ENCODE measurements at places on chromosomes 1 and 21.

- no peak for DNase-seq
Observed at GRCh38 chr1:10779841-10780240, 16.6 kb downstream of the CASZ1 start.

DNA sequence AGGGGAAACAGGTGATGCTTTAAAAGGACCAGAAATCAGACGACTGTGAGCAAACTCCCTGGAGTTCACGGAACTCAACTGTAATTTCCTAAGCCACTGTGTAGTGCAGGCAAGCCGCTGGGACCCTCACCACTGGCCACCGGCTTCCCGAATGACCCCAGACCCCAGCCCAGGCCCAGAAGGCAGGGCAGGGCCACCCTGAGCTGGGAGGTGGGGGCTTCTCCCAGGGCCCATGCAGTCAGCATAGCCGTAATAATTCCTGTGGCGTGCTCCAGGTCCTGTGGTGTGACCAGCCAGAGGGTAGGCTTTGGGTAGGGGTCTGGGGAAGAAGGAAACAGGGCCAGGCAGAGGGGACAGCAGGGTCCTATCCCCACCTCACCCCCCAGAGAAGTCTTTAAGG, 3.5 kb upstream of the ARF1 start:
- DNase-seq, result no peak

GRCh38 chr1:26583646-26584485, 54.3 kb downstream of the RPS6KA1 start:
- DNase-seq, result peak; percentile 25

DNA sequence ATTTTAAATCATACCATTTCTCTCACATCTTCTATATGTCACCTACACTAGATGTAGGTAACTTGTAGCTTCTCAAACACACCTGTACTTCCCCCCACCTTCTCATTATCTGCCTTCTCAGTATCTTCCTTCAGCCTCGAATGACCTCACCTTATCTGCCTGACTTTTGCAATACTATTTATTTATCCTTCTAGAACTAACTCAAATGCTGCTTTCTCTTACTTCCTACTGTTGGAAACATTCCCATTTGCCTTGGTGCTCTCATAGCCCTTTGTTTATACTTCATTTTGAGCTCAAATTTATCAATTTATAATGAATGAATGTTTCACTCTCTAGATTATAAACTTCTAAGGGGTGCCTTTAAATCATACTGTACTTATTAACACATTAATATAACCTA, 50.4 kb upstream of the KIAA1614 start:
- DNase-seq, result no peak

GRCh38 chr1:921011-921837, 2.5 kb upstream of the SAMD11 start:
- DNase-seq, result no peak

DNA sequence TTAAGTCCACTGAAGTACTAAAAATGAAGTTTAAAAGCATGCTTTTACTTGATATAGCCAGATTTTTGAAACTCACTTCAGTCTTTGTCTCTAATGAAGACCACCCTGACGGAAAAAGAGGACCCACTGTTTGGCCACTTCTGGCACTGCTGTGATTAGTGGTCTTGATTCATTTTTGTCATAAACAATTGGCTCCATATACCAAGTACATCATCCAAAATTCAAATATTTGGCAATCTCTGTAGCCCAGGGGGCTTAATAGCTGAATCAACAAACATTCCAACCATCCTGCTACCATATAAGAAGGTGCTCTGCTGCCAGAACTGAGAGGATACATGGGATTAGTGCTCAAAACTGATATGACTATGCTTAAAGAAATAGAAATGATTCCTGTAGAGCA, 156.0 kb downstream of the COL24A1 start:
- DNase-seq, result no peak

GRCh38 chr21:36499578-36500471, 19.9 kb upstream of the CLDN14 start:
- DNase-seq, result no peak

DNA sequence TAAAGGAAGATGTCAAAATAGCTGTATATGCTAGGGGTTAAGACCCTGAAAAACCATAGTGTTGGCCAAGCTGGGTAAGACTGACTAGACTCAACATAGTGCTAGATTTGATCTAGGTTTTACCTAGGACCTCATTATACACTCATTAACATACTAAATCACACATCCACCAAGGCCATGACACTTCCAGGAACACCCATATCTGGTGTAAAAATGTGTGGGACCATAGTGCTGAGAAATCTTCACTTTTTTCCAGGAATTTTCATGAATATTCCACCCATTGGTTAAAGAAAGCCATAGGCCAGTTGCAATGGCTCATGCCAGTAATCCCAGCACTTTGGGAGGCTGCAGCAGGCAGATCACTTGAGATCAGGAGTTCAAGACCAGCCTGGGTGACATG, 34.0 kb upstream of the ACADM start:
- no peak for DNase-seq

DNA sequence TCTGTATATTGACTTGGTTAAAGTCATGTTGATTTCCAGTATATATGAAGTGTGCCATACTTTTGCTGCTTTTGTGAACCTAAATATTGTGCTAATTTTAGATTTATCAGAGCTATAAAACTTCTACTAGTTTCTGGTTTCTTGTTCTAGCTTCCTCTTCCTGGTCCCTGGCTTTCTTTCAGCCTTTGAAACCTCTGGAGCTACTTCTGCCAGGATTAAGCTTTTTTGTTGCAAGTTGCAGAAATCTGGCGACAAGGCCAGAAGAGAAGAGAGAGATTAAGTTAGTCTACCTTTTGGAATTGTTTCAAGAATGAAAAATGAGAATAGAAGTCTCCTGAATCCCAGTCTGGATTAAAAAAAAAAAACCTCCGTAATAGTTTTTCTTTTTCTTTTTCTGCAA, 13.5 kb downstream of the RNF2 start:
- DNase-seq, result no peak

GRCh38 chr1:223144914-223145313, 1.9 kb upstream of the TLR5 start:
- DNase-seq, result no peak

- DNase-seq, result no peak
Observed at GRCh38 chr1:100735244-100735643, 15.7 kb downstream of the VCAM1 start.
